ENCODE measurements at places on chromosomes 5 and 9.

DNA sequence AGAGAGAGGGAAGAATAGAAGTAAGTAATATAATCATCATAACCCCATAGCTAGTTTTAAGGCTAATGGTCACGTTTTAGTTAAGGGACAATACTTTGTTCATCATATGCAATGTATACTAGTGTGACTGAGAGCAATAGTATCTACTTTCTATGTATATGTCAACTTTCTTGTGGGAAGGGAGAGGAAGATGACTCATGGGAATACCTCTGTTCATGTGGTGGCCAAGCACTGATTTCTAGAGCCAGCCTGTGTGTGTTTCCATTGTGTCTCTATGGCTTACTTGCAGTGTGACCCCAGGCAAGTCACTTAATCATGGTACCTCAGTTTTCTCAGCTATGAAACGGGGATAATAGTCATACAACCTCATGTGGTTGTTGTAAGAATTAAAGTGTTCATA is 639.6 kb downstream of the CETN3 start:
- no peak for DNase-seq

DNA sequence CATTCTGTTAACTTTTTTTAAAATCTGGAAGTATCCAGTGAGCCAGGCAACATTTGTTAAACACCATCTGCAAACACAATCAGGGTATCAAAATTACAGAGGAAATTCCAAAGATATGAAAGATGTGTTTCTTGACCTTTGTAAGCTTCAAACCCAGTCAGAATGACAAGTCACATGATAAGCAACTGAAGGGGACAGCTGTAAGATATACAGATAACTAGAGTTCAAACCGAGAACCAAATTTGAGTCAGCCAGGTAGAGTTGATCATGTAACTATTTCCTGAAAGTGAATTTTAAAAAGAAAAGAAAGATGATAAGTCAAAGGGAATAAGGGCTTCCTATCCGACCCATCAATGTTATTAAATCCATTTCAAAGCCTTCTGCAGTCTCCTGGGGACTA is 196.2 kb downstream of the DEPDC1B start:
- DNase-seq, result no peak

DNA sequence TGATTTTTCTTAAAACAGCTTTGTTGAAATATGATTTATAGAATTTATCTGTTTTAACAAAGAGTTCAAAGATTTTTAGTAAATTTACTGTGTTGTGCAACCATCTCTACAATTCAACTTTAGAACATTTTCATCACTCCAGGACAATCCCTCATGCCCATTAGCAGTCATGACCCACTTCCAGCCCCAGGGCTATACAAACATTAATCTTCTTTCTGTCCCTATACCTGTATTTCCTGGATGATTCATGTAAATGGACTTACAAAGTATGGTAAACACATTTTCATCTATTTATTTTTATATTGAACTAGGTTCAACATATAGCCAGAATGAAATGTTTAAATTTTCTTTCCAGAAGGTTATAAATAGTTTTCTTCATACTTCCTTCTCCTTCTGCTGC is 127.8 kb upstream of the CCDC180 start:
- no peak for DNase-seq

- DNase-seq, result no peak
These were observed 51.8 kb downstream of the SH3TC2 start for GRCh38 chr5:149011084-149011483.

- DNase-seq, result no peak
These were observed 282.2 kb downstream of the TAF11L14 start for GRCh38 chr5:17916446-17916845.

DNA sequence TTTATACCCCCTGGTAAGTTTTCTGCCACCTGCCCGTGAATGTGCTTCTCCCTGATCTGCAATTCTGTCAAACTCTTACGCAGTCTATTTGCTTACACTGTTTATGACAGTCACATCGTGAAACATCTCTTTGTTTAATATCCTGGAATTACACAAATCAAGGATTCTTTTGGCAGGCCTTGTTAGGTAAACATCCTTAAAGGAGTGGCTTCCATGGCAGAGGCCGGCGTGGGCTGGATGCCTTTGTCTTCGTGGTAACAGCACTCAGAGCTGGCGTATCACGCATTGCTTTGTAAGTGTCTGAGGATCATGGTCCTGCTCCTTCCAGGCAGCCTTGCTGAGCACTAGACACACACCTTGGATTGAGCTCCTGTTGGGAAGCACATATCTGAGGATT is 145.7 kb downstream of the IRX1 start:
- no peak for DNase-seq

DNA sequence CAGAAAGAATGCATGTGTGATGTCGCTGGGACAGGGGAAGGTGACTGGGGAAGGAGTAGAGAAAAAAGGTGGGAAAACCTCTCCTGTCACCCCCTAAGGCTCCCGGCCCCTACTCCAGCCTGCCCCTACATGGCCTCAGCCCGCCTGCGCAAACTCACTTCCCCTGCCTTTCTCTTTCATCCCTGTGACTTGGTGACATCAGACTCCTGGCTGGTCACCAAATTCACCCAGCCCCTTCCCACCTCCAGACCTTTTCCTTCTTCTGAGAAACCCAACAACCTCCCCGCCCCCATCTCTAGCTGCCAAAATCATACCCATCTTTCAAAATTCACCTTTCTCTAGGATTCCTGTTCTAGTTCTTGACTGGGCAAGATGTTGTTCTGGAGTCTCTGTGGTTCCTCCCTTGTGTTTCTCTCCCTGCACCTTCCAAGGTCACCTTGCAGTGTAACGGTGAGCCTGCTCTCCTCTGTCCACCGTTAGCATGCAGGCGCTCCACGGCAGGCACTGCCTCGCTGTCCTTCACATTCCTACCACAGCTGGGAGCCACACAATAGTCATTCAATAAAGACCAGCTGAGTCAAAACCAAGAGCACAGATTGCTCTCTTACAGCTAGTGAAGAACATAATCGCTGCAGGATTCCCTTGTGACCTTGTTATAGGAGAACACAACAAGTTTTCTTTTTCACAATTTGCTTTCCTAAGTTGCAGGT is 134.5 kb downstream of the FANCC start:
- peak; percentile 15 for DNase-seq

Measured in H1 (cell line).